ENCODE measurements at places on chromosomes 7 and 10.

DNA sequence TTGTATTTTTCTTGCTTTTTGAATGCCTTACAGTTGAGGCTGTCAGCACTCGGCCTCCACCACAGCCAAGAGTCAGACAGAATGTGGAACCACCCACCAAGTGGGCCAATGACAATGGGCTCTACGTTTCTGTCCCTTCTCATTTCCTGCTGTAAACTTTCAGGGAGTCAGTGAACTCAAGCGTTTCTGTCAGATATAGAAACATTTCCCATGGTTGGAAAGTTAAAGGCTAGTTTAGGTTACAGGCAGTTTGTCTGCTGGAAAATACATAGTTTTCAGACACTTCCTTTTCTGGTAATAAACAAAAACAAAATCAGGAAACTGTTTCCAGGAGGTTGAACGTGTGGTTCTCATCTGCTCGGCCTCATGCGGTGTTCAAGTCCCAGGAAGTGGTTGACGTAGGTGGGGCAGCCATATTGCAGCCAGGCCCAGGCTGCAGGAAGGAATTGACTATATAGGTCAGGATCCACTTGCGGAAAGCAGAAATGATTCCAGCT, 245.1 kb downstream of the CAMK1D start:
- DNase-seq, result peak; percentile 82

DNA sequence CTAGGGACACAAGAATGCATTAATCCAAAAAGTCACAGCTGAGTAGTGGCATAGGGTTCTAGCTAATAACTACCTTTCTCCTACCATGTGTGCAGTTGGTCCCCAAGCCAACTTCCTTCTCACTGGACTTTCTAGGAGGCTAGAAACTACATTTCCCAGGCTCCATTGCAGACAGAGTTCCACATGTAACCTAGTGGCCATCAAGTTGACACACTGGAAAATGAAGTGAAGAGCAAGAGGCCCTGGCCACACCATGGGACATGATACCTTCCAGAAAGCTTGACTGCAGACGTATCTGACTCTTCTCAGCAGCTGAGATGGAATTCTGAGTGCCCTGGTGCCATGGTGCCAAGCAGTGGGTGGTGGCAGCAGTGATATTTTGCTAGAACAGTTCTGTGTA, 49.8 kb upstream of the TMEM273 start:
- DNase-seq, result no peak

- DNase-seq, result no peak
These were observed 77.4 kb downstream of the ALOX5 start for GRCh38 chr10:45451407-45451806.

GRCh38 chr10:91311601-91312381, 91.3 kb downstream of the PCGF5 start:
- no peak for DNase-seq

GRCh38 chr10:24556750-24557742, 166.6 kb downstream of the ARHGAP21 start:
- peak; percentile 78 for DNase-seq

- DNase-seq, result no peak
These were observed 22.5 kb downstream of the WDR86 start for GRCh38 chr7:151387161-151388006.

DNA sequence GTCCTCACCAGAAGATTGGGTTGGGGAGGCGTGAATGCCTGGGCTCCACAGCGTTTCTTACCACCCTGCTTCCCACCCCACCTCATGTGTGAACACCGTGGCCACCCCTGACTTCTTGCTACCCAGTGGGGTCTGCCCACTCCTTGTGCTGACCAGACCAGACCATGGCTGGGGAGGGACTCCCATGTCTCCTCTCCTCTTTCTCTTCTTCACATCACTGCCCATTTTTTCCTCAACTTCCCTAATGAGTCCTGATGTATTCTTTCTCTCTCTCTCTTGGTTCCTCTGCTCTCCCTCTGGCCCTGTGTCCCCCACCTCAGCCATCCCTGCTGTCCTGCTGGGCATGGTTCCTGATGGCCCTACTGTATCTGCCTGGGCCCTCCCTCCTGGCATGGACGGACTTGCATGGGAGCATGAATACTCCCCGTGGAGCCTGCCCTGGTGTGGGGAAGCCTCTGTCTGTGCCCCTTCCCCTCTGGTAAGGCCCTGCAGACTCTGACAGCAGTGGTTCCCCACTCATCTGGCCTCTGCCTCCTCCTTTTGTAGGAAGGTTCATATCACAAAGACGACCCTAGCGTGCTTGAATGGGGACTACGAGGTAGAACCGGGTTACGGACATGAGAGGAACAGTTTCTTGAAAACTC, 85.5 kb downstream of the ADCY1 start:
- DNase-seq, result no peak

DNA sequence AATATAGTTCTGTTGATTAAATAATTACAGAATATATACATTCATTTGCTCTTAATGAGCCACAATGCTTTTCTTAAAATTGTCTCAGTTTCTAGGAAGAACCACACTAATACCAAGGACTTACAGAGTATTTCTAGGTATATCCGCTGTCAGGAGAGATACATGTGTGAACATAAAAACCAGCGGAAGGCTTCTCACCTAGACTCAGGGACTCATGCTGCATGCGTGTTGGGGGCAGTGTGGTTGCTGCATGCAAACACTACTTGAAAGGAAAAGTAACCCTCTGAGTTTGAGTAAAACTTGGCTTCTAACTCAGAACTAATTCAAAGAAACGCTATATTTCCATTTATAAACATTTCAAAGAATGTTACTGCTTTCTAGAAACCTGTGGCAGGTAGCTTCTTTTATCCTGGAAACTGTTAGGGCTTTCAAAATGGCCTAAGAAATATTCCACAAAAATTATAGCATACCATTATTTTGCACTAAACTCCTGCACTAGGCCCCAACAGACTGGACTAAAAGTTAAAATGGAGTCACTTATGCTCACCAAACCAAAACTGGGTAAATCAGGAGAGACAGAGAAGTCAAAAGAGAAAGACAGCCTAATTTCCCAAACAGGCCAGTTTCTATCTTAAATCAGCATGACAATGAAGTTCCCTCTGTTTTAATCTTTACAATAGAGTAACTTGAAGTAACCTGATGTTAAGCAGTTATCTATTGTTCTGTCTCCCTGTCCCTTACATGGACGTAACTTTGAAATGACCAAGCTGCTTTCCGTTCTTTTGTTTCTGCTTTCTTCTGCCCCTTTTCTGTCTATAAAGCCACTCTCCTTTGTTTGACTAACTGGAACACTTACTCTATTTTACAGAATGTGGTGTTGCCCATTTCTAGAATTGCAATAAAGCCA, 95.2 kb upstream of the FAM133B start:
- DNase-seq, result peak; percentile 80

- no peak for DNase-seq
These were observed 100.0 kb downstream of the LSM5 start for GRCh38 chr7:32390210-32390609.

GRCh38 chr7:148127374-148127773, 463.2 kb upstream of the C7orf33 start:
- no peak for DNase-seq

DNA sequence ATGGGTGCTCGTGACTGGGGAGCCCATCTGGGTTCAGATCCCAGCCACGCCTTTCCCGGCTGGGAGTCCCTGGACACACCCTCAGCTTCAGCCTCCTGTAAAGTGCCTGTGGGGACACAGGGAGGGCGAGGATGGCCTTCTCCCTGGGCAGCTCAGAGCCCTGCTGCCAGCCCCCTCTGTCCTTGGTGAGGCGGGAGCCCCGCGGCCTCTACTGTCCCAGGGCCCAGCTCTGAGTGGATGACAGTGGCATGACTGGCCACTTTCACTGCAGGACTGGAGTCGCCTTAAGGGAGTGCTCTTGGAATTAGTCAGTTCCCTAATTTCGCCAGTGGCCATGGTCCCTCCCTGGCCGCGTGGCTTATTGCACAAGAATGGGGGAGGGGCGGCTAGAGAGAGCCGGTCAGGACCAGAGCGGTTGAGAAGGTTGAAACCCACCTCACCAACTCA, 4.6 kb downstream of the BRI3 start:
- no peak for DNase-seq
